ENCODE measurements at places on chromosomes 16 and 17.

- no peak for DNase-seq
Measured at GRCh38 chr16:89117975-89118289, 24.3 kb downstream of the ACSF3 start.

GRCh38 chr16:27444015-27444414, 42.0 kb downstream of the IL21R start:
- DNase-seq = peak; percentile 63

DNA sequence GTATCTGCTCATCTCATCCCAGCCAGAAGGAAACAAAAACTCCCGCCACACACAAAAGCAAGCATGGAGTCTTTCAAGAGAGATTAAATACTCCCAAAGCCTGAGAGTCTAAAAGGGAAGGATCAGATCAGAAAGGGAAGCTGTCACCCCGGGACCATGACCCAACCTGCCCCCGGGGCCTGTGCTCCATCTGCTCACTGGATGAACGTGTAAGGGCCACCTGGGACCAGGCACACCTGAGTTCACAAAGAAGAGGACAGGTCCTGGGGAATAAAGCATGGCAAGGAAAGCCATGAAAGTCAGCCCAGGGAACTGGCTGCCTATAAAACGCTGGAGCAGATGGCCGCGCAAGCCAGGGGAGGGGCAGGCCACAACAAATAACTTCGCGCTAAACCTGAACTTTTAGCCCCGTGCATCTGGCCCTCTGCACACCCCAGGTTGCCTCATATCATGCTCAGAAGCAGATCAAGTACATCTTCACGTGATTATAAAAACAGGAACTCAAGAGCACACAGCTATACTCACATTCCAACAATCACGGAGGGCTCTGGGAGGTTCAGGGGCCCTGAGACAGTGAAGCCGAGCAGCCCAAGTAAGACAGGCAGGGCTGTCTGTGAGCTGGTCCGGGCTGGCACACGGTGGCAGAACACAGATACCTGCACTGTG, 3.4 kb downstream of the TMEM11 start:
- no peak for DNase-seq

GRCh38 chr16:59988591-59988990, 1254.5 kb upstream of the GOT2 start:
- no peak for DNase-seq

DNA sequence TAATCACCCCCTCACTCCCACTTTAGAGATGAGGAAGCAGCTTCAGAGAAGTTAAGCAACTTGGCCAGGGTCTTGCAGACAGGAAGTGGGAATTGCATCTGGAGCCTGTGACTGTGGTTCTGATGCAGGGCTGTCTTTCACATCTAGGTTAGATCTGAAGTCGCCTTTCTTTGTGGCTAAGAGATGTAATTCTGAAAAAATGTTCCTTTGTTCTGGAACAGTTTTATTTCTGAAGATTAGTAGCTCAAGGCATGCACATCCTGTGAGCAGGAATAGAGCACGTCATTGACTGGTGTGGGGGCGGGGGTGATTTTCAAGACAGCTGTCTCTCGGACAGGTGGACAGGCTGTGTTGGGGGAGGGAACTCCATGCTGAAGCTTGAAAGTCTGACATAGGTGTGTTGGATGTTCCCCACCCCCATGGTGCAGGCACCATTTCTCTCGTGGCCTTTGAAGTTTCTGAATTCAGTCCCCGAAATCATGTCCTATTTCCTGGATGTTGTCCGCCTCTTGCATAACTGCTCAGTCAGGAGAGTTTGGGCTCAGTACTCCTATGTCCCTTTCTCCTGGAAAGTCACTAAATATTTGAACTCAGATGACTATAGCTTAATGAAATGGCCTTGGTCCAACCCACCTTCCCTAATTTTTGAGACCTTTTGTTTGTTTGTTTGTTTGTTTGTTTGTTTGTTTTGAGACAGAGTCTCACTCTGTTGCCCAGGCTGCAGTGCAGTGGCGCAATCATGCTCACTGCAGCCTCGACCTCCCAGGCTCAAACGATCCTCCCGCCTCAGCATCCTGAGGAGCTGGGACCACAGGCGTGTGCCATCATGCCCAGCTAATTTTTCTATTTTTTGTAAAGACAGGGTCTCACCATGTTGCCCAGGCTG, 21.0 kb upstream of the HERPUD1 start:
- DNase-seq = peak; percentile 81

GRCh38 chr17:77880711-77881450, 77.6 kb upstream of the TNRC6C start:
- no peak for DNase-seq

DNA sequence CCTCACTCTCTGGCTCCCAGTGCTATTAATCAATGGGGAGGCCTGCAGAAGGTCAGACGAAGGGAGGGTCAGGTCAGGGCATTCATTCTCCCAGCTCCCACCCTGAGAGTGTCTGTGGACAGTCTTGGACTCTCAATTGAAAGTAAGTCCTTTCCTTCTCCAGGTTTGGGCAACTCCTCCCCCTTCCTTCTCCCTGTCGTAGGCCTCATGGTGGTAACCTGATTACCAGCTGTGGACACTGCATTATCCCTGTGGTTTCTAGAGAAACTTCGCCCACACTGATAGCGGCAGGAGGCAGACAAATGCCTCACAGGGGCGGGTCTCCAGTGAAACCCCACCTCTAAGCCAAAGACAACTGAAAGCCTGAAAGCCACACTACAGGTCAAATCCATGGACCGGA, 57.7 kb upstream of the SLC25A19 start:
- DNase-seq = peak; percentile 26

DNA sequence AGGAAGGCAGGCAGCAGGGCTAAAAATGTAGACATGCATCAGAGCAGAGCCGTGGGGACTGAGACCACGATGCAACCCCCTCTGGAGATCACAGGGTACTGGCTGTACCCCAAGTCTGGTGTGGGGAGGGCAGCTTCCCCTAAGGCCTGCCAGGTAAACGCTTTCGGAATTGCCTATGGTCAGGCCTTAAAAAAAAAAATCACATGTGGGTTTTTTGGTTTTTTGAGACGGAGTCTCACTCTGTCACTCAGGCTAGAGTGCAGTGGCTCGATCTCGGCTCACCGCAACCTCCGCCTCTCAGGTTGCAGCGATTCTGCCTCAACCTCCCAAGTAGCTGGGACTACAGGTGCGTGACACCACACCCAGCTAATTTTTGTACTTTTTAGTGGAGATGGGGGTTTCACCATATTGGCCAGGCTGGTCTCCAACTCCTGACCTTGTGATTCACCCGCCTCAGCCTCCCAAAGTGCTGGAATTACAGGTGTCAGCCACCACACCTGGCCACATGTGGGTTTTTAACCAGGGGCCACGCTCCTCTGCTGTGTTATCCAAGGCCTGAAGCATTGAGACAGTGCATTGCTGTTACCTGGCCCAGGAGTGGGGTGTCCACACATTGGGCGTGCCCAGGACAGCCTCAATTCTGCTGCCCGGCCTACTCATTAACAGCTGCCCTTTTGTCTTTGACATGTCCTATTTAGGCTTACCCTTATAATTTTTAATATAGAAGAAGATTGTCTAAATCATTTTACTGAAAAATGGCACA, 50.4 kb downstream of the LITAF start:
- no peak for DNase-seq

DNA sequence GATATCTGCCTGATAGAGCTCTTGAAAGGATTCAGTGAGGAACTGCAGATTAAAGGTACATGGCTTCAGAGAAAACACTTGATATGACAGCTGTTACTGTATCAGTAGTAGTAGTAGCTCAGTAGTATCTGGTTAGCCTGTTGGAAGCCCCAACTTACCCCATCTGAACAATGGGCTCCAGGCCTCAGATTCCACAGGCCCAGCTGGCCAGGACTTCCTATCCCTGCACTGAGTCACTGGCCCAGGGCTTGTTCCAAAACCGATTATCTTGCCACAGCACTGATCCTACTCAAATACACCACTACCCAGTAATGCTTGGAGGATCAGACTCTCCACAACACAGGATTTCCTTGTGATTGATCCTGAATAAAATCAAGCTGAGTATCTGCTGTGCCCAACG, 32.6 kb downstream of the DCUN1D3 start:
- DNase-seq = peak; percentile 42

GRCh38 chr16:55062442-55062841, 131.8 kb downstream of the IRX5 start:
- DNase-seq = no peak

- no peak for DNase-seq
Measured at GRCh38 chr17:45783593-45784292, 377 bp upstream of the CRHR1 start.

- DNase-seq = no peak
Measured at GRCh38 chr17:82930924-82931698, 91.3 kb upstream of the ZNF750 start.

DNA sequence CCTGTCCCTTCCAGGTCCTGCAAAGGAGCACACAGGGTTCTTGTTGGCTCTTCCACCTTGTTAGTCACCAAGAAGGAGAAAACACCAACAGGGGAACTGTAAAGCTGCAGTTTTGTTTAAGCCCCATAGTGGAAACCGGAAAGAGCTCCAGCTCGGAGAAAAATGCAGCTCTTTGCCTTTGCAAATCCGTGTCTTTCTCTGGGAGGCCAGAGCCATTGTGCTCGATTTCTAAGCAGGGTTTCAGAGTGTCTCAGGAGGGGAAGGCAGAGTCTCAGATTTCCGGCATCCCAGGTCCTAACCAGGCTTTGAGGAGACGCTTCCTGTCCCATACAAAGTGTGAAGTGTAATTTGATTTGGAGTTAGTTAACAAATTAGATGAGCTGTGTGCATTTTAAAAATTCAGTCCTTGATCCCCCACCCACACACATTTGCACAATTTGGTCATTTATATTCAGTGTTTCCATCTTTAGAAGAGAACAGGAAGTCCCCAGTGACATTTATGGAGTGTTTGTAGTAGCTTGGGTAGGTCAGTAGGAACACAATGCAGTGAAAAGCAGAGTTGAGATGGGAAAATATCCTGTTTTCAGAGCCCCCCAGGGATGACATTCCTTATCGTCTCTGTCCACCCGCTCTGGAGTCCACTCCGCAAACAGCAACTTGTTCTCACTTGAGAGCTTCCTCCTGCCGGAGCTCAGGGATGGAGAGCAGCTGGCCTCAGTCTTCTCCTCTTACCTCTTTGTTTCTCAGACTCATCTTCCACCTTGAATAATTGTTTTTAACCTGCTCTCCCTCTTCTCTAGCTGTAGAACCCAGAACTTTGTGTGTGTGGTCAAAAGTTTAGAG, 331.9 kb downstream of the SEC14L1 start:
- DNase-seq = peak; percentile 66

DNA sequence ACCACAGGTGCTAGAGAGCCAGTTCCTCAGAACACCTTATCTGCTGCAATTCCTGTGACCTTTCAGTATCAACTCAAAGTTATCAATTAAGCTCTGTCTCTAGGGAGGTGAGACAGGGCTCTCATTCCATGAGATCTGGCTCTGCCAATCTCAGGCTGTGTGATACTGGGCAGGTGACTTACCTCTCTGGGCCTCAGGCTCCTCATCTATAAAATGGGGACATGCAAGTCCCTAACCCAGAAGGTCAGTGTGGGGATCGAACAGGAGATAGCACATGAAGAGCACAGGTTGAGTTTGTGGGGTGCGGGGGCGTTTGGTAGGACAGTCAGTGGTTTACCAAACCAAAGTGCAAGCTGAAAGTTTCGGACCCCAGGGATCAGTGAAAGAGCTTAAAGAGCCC, 319.3 kb upstream of the CCL2 start:
- no peak for DNase-seq

DNA sequence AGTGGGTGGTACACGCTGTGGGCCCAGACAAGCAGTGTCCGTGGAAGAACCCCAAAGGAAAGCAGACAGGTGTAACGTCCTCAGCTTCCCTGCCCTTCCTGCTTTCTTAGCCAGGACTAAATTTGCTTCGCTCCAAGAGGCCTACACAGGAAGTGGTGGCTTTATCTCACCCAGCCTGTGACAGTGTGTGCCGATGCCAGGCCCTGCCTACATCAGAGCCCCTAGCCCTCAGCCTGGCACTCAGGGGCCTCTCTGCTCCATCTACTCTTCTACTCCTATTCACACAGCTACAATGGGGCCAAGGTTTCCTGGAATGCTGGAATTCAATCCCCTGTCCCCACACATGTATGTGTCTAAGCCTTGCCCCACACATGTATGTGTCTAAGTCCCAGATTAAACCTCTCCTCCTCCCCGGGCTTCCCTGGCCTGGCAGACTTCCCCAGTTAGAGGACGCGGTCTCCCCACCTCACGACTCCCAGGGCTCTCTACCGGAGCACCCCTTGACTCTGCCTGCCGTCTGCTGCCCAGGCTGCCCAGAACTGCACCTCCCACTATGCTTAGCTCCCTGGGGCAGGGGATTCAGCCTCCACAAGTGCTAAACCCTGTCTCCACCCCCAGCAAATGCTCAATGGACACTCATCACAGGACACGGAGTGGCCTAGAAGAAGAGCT, 8.2 kb downstream of the PGAP3 start:
- DNase-seq = no peak

DNA sequence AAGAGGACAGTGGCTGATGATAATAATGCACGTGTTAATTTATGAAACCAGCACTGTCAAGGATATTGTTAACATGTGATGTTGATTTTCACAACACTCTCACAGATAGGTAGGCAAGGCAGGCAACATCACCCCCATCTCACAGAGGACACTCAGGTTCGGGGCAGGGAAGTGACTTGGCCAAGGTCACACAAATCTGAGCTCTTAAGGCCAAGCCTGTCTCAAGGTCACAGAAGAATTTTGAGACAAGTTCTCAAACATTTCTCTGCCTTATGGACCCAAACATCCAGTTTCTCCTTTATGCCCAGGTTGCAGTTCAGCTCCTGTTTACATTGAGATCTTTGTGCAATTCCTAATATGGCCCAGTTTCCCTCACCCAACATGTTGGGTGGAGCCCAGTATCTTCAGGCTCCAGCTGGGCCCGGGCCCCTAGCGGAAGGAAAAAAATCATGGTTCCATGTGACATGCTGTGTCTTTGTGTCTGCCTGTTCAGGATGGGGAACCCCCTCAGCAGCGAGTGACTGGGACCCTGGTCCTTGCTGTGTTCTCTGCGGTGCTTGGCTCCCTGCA, 1.3 kb downstream of the SLC2A4 start:
- no peak for DNase-seq

GRCh38 chr17:36066365-36066985, 2.4 kb downstream of the CCL18 start:
- DNase-seq = no peak

- DNase-seq = no peak
Measured at GRCh38 chr16:57374067-57374534, 1.8 kb downstream of the CX3CL1 start.

DNA sequence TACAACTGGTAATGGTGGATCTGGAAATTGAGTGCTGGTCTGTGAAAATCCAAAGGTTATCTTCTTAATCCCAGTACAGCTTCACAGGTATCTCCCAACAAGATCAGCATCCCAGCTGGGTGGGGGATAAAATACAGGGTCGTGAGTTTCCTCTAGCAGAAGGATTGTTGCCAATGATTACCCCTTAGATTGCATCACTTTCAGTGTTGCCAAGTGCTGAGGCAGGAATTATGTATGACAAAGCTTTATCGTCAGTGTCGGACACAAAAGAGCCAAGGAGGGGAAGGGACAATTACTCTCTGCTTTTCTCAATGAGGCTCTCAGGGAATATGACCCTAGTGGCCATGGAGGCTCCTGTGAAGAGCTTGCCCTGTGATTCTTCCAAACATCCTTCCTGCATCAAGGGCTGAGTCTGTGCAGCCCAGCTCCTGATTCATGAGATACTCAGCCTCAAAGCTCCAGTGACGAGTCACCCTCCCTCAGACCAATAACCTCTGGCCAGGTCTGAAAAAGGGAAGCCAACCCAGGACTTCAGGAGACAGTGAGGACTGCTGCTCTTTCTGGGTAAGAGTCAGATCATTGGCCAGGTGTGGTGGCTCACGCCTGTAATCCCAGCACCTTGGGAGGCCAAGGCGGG, 15.0 kb downstream of the OR1F1 start:
- DNase-seq = no peak

- DNase-seq = no peak
Measured at GRCh38 chr17:16258901-16259300, 41.9 kb downstream of the PIGL start.

GRCh38 chr16:81018496-81018895, 11.5 kb downstream of the CENPN start:
- DNase-seq = no peak

Measured in M059J (cell line).